ENCODE measurements at places on chromosomes 6 and 20. TPM values are rescaled to one million over a fixed set of nuclear protein-coding genes. Genes with fewer than 3 reads are reported as not detected.

- no peak for DNase-seq
Measured at GRCh38 chr6:21847711-21848480, 254.3 kb downstream of the SOX4 start.

DNA sequence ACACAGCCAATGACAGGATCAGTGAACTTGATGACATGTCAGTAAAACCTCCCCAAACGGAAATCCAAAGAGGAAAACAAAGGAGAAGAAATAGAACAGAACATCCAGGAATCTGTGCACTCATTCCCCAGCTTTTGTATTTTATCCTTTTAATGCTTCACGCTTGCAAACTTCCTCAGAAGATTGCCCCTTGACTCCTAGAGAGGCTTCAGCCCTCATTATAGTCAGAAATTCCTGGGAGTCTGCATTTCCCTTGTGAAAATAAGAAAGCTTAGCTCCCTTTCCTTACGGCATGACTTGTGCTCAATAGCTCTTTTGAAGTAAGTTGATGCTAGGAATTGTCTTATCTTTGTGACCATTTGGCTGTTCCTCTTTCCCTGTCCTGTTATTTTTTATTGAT is 313.6 kb upstream of the OPRM1 start:
- no peak for DNase-seq

GRCh38 chr6:107652526-107653182 is 162.7 kb downstream of the SOBP start:
- DNase-seq = no peak

DNA sequence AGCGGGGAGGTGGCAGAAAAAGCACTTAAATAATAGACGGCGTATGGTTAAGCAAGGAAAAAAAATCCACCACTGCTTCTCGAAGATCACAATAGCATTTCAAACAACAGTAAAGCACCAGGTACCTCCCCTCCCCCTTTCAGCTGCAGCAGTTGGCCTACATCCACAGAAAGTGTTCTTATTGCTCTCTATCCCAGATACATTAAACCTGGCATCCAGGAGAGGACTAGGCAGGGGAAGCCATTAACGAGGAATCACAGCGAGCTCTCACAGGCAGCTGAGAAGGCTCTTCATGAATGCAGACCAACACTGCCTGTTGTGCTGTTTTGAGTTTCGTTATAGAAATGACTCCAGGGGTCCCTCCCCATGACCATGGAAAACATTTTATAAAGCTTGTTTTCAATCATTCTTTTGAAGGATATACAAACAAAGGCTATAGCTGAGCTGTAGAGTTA is 11.8 kb downstream of the FYN start:
- no peak for DNase-seq

GRCh38 chr20:4304601-4305000 is 289.2 kb upstream of the RNF24 start:
- DNase-seq = no peak

GRCh38 chr6:167920165-167920564 is 77.3 kb upstream of the KIF25 start:
- DNase-seq = no peak

DNA sequence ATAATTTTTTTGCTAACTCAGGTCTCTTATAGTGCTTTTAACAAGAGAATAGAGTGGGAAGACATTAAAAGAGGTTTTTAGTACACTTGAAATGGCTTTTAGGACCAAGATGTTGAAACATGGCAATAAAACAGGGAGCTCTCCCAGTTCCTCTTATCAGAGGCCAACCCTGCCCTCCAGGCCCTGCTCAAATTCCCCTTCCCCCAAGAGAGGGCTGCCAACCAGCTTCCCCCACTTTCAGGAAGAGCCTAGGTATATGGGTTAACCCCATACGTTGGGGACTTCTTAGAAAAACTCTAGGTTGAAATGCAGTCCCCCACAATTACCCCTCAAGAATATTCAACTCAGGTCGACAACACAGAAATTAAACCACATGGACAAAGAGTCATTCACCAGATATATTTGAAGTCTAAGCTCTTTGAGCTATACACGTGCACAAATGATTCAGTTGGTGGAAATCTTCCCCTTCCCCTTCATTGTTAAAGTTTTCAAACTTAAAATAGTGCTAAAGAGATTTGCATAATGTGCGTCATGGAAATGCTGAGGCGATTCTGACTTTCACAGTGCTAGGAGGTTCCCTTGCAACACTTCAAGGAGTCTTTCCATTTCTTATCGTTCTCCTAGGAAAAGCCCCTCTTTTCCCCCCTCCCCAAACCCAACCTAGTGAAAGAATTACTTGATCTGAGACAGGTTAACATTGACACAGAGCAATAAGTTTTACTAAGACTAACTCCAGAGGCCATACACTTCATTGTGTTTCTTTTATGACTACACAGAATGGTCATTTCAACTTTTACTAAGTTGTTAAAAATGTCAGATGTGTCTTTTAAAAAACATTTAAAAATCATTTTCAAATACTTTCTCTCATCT is 49.8 kb upstream of the ENPP5 start:
- DNase-seq = no peak

The WFDC10B gene
- total RNA-seq = not detected

DNA sequence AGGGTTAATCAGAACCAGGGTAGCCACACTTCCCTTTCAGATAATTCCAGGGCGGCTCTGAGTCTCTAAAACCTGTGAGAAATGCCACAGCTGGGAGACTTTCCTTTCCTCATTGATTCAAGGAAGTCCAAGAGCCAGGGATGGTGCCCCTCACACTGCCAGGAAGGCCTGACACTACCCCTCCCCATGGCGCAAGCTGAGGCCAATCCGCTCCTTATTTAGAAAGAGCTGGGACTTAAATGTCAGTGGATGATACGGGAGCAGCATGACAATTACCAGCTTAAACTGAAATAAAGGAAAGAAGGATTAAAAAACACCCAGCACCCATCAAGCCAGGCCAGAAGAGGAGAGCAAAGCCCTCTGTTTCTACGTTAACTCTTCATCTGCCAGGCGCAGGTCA is 244.4 kb downstream of the LRFN2 start:
- DNase-seq = no peak

The FOXQ1 gene
- 0.67 TPM for total RNA-seq

DNA sequence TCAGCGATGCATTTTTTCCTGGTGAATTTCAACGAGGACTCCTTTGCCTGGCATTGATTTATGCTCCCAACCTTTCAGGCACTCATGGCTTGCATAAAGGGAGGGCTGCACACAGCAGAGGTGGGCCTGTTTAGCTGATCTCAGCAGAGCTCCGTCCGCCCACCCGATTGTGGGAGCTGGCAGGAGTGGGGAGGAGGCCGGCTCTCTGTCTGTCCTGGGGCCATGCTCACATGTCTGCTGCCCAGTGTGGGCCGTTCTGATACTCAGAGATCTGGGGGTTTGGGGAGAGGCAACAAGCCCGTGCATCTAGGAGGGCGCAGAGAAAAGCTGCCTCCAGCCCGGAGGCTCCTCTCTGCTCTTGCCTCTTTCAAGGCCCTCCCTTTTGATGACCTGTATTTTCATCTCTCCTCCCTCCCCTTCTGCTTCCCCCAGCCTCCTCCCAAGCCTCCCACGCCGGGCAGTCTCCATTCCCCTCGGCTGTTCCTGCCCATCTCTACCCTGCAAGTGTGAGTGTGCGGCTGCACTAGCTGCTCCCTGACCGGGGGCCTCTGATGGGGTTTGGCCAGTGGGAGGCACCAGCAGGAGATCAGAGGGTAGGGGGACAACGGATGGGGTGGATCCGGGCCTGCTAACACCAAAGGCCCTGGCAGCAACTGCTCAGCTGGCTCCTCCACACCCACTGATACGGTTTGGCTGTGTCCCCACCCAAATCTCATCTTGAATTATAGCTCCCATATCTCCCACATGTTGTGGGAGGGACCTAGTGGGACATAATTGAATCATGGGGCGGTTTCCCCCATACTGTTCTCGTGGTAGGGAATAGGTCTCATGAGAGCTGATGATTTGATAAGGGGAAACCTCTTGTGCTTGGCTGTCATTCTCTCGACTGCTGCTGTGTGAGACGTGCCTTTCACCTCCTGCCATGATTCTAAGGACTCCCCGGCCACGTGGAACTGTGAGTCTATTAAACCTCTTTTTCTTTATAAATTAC is 39.6 kb upstream of the MLN start:
- DNase-seq = no peak

DNA sequence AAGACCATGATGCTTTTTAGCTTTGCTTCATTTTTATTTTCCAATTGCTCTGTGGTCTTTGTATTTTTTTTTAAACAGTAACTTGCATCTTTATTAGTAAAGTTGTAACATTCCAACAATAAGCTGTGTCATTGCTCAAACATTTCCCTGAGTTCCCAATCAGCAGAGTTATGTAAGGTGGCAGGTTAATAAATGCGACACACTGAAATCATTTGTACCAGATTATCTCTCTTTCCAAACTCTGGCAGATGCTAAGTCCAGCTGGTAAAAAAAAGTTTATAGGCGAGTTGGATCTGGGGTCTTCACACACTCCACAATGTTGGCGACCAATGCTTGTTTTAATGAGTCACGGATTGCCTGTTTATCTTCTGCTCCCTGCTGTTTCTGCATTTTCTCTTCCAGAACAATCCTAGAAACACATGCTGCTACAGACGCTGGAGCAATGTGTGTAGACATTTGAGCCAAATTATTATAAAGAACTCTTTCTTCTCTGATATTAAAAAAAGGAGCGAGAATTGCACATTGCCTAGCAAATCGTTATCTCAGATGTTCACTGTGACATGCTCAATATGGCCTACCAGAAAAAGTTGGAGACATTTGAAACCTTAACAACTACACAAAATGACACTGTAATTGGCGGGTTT is 113.6 kb upstream of the IFNGR1 start:
- DNase-seq = no peak

GRCh38 chr6:169794317-169795055 is 43.1 kb downstream of the ERMARD start:
- DNase-seq = no peak

DNA sequence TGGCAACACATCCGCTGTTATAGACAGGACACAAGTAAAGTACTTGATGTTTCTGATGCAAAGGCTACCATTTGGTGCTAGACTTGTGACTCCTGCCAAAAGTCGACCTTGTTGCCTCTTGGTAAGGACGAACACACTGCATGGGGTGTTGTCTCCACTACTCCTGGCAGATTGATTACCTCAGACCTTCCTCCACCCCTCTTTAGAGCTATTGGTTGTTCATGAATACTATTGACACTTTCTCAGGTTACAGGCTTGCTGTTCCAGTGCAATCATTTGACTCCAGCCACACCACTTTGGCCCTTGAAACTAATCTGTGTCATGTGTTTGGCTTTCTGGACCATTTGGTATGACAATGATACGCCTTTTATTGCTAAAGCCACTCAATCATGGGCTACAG is 62.3 kb downstream of the TRMT11 start:
- DNase-seq = no peak

GRCh38 chr20:51815383-51816076 is 13.2 kb upstream of the SALL4 start:
- DNase-seq = no peak

GRCh38 chr6:145204301-145204700 is 531.0 kb downstream of the EPM2A start:
- no peak for DNase-seq

DNA sequence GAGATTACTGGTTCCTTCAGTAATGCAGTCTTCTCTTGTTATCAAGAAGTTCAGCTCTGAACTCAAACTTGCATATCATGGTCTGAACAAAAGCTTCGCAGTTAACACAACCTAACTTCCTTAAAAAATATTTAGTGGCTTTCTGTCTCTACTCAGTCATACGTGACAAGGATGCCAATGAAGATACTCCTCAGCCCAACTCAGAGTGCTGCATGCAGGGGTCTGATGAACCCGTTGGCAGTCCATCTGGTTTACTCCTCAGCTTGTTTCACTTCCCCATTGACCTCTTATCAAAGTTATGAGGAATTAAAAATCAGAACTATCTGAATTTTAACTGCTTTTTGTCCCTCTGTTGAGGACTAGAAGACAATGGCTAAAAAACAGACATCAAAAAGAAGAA is 56.6 kb upstream of the RIN2 start:
- no peak for DNase-seq

The TMEM151B gene
- 0.28 TPM for total RNA-seq

DNA sequence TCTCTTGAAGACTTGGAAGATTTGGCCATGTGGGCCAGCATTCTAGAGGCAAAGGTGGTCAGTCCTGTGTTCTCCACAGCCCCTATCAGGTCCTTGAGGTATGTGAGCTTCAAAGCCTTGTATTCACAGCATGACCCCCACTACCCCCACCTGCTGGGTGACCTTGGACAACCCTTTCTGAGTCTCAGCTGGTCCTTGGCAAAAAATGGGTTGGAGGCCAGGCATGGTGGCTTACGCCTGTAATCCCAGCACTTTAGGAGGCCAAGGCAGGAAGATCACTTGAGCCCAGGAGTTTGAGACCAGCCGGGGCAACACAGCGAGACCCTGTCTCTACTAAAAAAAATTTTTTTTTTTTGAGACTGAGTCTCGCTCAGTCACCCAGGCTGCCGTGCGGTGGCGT is 42.6 kb downstream of the UBE2V1 start:
- no peak for DNase-seq

- no peak for DNase-seq
Measured at GRCh38 chr6:112086744-112087135, 542 bp downstream of the TUBE1 start.

DNA sequence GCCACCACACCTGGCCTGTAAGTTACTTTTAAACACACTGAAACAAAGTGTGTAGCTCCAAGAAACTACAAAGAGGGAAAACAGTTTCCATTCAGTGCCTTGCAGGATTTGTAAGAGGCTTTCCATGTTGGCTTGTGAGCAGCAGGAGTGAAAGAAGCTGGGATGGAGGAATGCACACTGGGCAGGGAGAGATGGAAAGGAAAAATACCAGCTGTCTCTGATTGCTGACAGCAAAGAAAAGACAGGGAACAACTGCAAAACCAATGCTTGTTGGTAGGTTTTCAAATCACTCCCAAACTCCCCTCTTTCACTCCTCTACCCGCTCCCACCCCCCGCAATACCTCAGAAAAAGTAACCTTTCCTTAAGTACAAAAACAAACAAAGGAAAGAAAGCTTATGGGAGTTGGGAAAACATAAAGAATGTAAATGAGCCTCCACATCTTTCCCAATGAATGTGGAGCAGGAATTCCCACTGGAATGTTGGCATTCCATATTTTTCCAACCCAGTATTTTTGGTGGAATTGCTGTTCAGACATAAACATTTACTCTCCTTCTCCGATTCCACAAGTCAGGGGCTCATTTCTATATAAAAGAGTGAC is 166.1 kb downstream of the THBS2 start:
- DNase-seq = no peak

DNA sequence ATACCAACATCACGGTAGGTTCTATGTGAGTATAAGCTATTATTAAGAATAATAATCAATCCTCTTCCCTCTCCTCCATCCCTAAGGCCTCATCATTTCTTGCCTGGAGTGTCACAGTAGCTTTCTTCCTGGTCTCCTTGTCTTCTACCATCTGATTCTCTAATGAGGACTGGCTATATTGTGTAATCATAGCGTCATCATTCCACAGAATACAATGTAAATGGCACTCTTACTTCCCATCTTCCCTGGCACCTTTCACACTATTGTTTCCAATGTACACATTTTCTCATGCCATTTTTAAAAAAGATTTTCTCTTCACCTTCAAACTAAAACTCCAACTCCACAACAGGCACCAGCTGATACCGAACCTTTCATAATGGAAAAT is 2.2 kb upstream of the BTN3A2 start:
- DNase-seq = no peak
